ENCODE measurements at places on chromosomes 11 and 22.

GRCh38 chr11:121464352-121464946, 11.7 kb upstream of the SORL1-AS1 start:
- DNase-seq: peak; percentile 90

GRCh38 chr11:77182542-77183430, 54.7 kb downstream of the MYO7A start:
- no peak for DNase-seq

DNA sequence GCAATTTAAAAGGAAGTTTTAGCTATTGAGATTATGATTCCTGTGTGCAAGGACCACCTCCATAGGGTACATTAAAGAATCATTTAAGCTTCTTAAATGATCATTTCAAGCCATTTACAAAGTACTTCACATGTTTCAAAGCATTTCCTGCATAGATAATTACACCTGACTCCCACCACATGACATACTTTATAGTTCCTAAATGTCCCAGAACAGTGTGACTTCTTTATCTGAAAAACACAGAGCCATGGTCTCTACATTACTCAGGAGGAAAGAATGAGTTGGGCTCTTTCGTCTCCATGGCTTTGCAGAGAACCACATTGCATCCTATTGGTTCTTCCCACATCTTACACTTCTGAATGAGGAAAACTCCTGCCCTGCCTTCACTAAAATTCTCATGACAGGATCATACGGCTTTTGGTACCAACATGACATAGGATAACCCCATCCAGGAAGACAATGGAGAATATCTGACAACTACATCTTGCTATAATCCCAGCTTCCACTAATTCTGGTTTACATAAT, 88.6 kb downstream of the ETS1 start:
- no peak for DNase-seq

DNA sequence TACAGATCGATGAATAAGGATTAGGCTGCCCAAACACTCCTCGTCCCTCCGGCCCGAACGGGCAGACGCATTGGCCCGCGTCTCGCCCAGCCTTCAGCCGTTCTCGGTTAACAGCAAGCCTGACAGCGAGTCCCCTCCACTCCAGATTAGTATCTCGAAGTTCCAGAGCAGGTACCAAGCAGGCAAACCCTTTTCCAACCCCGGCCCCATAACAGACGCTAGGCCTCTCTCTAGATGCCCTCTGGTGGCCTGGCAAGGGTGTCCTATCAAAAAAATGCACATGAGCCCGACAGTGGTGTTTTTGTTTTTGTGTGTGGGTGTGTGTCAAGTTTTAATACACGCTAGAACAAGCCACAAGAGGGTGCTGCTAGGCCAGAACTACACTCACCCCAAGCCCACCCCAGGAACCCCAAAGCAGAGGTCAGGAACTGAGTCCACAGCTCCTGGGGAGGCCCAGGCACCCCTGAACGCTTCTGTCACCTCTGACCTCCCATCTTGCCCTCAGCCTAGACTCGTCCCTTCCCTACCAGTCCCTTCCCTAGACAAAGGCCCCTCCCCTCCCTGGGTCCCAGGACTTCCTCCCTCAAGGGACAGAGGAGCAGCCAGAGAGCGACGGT, 658 bp upstream of the ARFGAP2 start:
- DNase-seq: peak; percentile 84

- DNase-seq: no peak
These were observed 101.1 kb downstream of the MICAL2 start for GRCh38 chr11:12211331-12212065.

DNA sequence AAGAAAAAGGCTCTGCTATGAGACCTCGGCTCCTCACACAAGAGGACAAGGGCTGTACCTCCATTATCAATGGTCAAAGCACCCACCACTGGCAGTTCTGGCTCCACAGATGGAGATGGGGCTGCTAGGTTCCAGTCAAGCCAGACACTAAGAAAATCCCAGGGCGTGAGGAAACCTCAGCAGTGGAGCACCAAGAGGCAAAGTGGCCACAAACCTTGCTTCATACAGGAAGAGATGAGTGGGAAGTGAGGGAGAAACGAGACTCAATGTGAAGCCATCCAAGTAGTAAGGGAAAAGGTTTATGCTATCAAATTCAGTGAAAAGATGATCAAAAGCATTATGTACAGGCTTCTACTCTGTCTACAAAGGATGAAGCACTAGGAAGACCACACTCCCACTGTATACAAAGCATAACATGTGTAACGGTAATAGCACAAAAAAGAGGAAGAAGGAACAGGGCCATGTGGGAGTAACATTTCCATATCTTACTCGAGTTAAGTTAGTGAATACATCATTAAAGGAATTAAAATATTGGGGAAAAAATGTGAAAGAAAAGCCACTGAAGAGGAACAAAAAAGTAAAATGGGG, 27.0 kb downstream of the POLDIP3 start:
- no peak for DNase-seq

DNA sequence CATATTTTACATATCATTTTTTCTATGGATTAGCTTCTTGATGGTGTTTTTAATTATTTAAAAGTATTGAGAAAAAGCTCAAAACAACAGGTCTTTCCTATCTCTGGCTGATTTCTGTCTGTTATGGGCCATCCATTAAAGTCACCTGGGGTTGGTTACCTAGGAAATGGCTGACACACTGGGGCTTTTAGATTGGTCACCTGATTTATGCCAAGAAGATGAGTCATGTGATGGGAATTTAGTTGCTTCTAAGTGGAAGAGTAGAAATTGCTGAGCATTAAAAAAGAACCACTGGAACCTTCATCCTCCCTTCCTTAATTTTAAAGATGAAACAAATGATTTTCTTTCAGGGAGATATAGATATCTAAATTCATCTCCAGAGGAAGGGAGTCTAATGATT, 48.8 kb upstream of the LARGE1 start:
- DNase-seq: no peak

DNA sequence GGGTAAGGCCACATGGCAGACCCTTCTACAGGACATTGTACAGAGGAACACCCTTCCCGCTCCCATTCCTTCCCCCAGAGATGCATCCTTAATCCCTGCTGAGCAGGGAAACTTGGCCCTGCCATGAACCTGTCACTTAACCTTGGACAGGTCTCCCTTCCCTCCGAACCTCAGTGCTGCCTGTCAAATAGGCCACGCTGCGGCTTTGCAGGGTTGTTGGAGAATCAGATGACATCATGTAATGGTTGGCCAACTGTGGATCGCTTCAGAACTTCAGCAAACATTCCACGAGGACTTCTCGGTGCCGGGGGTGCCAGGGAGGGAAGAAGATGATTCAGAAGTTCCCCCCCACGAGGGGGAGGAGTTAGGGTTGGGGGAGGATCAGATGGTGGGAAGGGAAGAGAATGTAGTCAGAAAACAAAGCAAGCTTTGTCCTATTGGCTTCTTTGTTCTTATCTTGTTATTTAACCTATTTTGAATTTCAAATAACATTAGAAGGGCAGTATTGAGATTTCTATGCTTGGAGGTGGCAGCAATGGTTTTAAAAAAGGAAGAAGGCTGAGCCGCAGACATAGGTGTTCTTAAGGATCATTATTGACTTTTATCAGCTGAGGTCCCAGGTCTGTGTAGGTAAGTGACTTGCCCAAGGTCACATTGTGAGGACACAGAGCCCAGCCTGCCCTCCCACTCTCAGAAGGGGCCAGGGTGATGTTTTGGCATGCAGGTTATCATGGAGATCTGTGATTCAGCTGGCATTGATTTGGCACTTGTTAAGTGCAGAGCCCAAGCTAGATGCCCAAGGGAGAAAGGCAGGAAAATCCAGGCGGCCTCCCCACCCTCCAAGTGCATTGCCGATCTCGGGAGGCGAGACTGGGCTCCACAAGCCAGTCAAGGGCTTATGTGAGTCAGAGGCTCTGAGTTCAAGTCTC, 3.1 kb downstream of the CDC42EP1 start:
- DNase-seq: no peak

GRCh38 chr11:32070692-32071091, 20.2 kb upstream of the RCN1 start:
- no peak for DNase-seq

GRCh38 chr11:2526808-2527381, 82.1 kb downstream of the KCNQ1 start:
- DNase-seq: no peak

- DNase-seq: no peak
These were observed 38.5 kb upstream of the CTSC start for GRCh38 chr11:88375927-88376470.

- DNase-seq: no peak
These were observed 21.6 kb downstream of the SLC6A5 start for GRCh38 chr11:20620988-20621387.

DNA sequence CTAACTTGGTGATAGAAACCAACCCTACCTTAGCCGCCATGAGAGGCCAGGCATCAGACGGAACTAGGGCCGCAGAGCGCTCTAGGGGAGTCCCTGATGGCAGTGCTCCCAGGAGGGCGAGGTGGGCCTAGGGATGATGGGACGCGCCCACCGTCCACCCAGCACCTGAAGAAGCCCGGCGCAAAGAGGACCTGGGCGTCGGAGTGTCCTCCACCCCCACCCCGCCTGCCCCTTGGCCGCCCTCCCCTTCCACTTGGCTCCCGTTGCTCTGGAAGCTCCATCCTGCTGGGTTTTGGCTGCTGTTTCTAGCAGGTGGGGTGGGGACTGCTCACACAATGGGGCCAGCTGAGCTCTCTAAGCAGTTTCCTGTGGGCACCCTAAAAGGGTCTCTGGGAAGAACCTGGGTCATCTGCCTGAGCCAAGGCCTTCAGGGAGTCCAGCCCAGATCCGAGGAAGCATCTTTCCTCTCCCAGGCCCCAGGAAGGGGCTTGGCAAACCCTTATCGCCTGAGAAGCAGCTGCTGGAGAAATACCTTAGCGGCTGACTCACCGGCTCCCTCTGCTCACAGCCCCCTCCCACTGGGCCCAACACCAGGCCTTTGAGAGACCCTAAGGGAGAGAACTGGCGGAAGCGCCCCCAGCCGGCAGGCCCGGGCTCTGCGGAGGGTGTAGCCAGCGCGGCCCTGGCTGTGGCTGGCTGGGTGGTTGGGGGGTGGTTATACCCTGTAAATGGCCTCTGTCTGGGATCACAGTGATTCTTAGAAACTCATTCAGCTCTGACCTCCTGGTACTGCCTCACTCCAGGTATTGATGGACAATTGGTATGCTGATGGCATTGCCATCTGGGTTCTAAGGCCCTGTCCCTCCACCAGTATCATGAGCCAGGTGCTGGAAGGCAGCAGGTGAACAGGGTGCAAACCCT, 19.3 kb downstream of the CREB3L1 start:
- no peak for DNase-seq

GRCh38 chr22:43398910-43399309, 12.9 kb upstream of the MPPED1 start:
- DNase-seq: no peak

GRCh38 chr11:40360206-40360798, 1099.2 kb downstream of the LRRC4C start:
- no peak for DNase-seq

- no peak for DNase-seq
These were observed 119.2 kb downstream of the FEZ1 start for GRCh38 chr11:125376856-125377255.

GRCh38 chr22:30634471-30635233, 929 bp upstream of the SLC35E4 start:
- peak; percentile 94 for DNase-seq

GRCh38 chr11:22657101-22657694, 9.2 kb upstream of the GAS2 start:
- no peak for DNase-seq

DNA sequence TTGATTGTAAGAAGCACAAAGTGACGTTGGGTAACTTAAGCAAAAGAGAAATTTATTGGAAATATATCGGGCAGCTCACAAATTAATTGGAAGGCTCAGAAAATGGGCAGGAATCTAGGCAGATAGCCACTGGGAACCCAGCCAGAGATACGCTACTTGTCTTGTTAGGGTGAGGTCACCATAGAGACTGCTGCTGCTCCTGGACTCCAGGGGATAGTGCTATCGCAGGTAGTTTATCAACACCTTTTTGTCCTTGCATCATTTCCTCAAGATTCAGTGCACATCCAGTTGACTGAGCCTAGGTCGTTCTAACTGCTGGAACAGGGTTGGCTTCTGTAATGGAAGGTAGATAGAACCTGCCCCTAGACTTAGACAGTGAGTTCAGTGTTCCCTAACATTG, 19.6 kb downstream of the AMOTL1 start:
- no peak for DNase-seq

- no peak for DNase-seq
These were observed 461.2 kb downstream of the BRD1 start for GRCh38 chr22:49366437-49366836.

- DNase-seq: no peak
These were observed at the start of gene LRRC4C for GRCh38 chr11:41459465-41460401. Gene LRRC4C (minus strand): TSS chr11:41459652.

- DNase-seq: no peak
These were observed 19.6 kb downstream of the CHID1 start for GRCh38 chr11:890794-891540.
